NCI-H146 (cell line): ENCODE measurements at places on chromosomes 1 and 21.
A peak's percentile ranks its signal among the peaks of the same experiment; 100 is the strongest.

DNA sequence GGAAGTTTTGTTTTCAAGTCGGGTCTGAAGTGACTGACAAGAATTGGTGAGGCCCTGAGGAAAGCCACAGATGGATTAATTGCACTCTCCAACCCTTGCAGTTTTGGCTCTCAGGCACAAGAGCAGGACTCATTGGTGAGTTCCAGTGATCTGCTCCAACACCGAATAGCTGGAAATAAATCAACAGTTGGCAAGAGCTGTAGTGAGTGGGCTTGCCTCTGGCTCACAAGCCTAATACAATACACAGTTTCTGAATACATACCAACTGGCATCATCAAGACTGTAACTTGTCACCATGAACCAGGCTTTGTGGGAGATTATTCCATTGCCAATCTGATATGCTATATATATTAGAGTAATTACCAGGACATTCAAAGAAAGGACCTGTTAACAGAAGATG is 131.6 kb downstream of the GRIK1 start:
- no peak for DNase-seq

GRCh38 chr1:170929835-170930554 is 5.3 kb upstream of the MROH9 start:
- peak; percentile 16 for DNase-seq

DNA sequence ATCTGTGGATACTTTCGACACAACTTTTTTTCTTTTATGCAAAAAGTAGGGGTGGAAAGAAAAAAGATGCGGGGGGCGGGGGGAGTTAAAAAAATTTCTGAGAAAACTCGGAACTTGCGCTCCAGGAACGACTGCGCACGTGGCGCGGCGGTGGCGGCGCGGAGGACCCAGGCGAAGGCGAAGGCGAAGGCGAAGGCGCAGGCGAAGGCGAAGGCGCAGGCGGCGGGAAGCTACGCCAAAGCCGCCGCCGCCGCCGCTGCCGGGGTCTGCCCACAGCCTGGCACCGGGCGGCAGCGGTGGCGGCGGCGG is 208 bp upstream of the BARHL2 start:
- no peak for DNase-seq

DNA sequence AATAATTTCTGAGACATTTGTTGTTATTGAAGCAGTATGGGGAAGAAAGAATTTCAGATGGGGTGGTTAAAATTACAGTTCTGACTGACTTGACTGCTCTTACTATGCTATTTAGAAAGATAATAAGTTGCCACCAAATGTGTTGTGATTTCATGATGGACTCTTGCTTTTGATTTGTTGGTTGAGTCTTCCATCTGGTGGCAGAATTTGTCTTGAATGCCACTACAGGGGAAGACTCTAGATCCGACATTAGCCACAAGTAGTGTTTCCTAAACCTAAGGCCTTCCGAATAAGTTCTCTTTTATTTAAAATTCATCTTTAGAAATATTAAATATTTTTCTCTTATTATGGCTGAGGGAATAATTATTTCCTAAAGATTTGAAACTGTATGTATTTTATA is 190.9 kb upstream of the ADGRL4 start:
- DNase-seq = no peak
